ENCODE measurements at places on chromosomes 7 and 10. TPM values are rescaled to one million over a fixed set of nuclear protein-coding genes. Genes with fewer than 3 reads are reported as not detected.

Gene GPC2
- 4.8 TPM for total RNA-seq

Gene C10orf67
- not detected for total RNA-seq

Gene MRC1
- not detected for total RNA-seq

Gene GJD4
- total RNA-seq: not detected

Gene NRG3
- not detected for total RNA-seq

Measured in activated CD4-positive, alpha-beta memory T cell treated with anti-CD3 and anti-CD28 coated beads, Interleukin-2, amount 10 ng/mL, durations not matched to agents 7 days and 5 days (primary cell).